ENCODE measurements at places on chromosomes 12 and 14.

GRCh38 chr12:83157604-83158003 is 470.9 kb downstream of the TMTC2 start:
- no peak for DNase-seq

- no peak for DNase-seq
These were observed 203.1 kb downstream of the ITPR2 start for GRCh38 chr12:26629864-26630263.

DNA sequence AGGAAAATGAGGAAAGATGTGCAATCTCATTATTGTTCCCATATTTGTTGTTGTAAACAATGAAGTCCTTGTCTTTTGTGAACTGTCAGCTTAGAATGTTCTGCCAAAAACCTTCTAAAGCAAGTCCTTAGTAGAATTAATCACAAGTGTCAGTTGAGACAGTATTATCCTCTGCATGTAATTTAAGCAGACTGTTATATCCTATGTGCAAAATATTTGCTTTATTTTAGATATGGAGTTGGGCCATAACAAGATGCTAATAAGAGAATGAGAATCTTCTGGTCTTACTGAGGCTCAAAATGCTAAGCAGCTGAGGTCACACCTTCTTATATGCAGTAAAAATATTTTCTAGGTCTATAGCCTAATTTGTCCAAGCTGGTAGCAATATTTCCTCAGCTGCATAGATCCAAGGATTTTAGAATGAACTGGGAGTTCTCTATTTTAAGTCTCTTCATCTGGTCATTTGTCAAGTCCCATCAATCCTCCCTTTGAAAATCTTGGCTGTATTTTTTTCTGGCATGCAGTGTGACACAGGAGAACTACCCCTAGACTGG is 222.3 kb upstream of the NAV3 start:
- DNase-seq = no peak

DNA sequence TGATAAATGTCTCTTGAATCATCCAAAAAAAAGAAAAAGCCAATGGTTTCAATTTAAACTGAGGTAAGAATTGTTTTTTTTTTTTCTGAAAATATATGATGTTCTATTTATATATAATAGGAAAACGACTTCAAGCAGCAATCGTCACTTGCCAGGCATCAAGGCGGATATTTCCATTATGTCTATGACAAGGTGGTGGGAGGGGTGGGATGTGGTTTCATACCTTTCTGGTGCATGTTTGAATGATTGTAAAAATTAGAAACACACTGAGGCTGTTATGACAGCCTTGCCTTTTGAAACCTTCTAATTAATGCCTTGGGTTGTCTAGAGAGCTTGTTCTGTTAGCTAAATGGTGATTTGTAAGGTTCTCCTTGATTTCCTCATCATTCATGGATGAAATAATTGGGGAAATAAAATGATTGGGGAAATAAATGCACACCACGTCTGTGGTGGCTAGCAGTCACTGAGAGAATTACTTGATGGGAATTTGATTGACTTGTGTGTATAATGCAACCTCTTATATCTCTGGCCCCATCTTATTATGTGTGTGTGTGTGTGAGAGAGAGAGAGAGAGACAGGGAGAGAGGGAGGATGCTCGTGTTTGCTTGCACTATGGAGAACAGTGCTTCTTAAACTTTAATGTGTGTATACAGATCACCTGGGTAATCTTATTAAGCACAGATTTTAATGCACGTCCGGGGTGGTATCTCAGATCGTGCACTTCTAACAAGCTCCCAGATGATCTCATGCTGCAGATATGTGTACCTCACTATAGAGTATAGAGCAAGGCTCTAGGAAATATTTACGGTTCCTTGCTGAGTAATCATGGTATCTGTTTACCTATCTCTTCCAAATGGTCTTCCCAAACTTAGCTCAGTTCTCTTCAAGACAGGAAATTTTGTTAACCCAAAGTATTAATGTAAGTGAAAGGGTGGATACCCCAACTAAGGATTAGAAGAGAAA is 502.6 kb downstream of the DIO2 start:
- DNase-seq = peak; percentile 14

GRCh38 chr14:88232771-88233170 is 90.3 kb downstream of the KCNK10 start:
- DNase-seq = no peak
